ENCODE measurements at places on chromosomes 4 and X. TPM values are rescaled to one million over a fixed set of nuclear protein-coding genes. Genes with fewer than 3 reads are reported as not detected.

IL2 gene
- not detected for total RNA-seq

FGB gene
- not detected for total RNA-seq

ERCC6L gene
- 0.14 TPM for total RNA-seq

SHOX gene
- total RNA-seq: not detected

ZDHHC15 gene
- total RNA-seq: 2.0 TPM

FGF5 gene
- not detected for total RNA-seq

MND1 gene
- total RNA-seq: 3.2 TPM

PDE6B gene
- 28.3 TPM for total RNA-seq

NKX6-1 gene
- not detected for total RNA-seq

PDLIM3 gene
- total RNA-seq: 33.6 TPM

SORBS2 gene
- 49.8 TPM for total RNA-seq

TMSB15C gene
- total RNA-seq: 0.72 TPM

H2BW2 gene
- not detected for total RNA-seq

Measured in upper lobe of left lung (tissue), 6 donors.